ENCODE measurements at places on chromosomes 2 and 18.

DNA sequence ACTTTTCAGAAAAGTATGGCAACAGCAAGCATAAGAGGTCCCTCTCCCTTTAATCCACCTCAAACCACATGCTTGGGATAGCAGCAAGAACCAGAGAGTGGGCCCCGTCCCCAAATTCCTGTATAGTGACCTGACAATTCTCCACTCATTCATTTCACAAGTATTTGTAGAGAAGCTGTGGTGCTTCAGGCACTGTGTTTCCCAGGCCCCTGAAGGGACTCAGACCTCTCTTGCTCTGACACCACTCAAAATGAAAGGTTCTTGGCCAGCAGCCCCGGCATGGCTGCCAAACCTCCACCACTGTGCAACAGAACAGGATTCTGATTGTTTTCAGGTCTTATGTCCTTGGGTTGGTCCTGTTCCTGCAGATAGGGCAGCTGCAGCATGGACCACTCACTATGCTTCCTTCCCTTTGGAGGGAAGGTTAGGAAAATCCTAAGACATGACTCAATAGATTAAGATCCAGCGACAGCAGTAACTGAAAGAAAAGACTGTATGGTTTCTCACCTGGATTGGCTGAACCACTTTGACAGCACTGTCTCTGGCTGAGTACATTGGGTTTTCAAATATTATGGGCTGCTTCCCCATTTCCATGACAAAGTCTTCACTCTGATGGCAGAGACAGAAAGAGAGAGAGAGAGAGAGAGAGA is 67.6 kb downstream of the DHRS9 start:
- DNase-seq: no peak

DNA sequence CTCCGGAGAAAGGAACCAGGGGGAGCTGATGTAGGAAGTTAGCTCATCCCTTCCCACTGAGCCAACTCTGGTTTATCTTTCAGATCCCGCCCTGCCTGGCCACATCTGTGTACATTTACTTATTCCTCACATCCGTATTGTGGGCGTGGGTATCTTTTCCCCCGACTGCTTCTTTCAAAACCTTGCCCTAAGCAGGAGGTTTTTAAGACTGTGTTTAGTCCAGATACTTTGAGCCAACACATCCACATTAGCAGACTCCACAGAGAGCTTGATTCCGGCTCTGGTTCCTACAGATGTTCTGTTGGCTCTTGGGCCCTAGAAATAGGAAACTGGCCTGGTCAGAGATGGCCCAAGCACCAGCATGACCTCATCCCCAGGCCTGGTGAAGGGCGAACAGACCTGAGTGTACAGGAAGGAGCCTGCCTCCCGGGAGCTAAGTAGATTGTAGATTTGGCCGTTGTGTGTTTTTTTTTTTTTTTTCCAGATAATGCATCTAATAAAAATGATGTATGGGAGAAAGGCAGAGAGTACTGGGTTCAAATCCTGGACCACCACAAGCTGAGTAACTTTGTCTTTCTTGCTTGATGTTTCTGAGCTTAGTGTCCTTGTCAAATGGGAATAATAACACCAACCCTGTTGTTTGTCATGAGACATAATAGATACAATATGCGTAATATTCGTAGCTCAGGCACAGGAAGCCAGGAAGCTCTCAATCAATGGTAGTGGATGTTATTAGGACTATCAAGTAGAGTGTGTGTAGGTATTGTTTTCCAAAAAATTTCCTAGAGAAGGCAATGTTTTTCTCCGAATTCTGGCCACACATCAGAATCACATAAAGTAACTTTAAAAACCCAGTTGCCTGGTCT is 92.3 kb downstream of the PRKCE start:
- no peak for DNase-seq

DNA sequence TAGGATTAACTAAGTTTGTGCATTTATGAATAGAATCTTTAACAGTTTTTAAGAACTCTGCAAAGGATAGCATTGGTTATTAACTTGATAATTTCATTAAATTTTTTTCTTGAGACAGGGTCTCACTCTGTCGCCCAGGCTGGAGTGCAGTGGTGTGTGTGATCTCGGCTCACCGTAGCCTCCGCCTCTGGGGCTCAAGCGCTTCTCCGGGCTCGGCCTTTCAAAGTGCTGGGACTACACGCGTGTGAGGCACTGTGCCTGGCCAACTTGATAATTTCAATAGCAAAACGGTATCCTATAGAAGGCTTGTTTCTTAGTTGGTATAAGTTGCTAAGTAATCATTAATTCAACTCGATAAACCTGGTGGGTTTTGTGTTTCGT is 38.0 kb downstream of the ADNP2 start:
- DNase-seq: no peak

DNA sequence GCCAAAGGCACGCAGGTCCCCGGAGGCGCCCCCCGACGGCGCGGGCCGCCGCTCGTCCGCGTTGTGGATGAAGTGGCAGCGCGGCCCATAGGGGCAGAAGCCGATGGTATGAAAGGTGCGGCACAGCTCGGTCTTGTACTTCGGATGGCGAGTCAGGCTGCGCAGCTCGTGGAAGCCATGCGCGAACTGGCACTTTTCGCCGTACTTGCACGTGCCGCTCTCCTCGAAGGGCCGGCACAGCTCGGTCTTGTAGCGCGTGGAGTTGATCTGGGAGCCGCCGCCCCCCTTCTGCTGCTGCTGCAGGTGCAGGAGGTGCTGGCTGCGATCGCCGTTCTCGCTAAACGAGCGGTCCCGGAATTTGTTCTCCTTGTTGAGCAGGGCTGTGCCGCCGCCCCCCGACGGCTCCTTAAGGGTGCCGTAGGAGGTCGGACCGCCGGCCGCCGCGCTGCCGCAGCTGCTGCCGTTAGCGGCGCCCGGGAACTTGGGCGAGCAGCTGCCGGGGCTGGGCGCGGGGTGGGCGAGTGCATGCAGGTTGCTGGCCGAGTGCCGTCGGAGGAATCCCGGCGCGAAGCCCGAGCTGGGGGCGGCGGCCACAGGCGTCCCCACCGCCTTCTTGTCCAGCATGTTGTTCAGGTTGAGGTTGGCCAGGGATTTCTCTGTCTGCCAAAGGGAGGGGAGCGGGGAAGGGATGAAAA is 1.2 kb downstream of the ZFP36L2 start:
- peak; percentile 53 for DNase-seq

- DNase-seq: no peak
Observed at GRCh38 chr2:15814403-15814802, 125.9 kb upstream of the MYCN start.

GRCh38 chr2:38185012-38185491 is 109.1 kb upstream of the CYP1B1 start:
- DNase-seq: no peak

GRCh38 chr18:49849331-49850217 is 36.2 kb upstream of the ACAA2 start:
- no peak for DNase-seq

DNA sequence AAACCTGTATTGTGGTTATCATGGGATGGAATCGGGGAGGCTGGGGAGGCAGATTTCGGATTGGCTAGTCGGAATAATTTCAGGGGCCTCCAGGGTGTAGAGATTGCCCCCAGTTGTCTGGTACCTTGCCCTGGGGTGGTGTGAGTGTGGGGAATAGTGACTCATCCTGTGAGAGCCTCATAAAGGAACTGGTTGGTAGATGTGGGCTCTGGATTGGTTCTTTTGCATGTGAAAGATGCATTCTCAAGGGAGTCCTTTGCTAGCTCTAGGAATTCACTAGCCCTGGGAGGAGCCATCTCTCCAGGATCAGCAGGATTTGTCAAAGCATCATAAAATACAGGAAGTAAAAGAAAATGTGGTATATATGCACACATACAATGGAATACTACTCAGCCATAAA is 331.6 kb downstream of the SETBP1 start:
- no peak for DNase-seq

DNA sequence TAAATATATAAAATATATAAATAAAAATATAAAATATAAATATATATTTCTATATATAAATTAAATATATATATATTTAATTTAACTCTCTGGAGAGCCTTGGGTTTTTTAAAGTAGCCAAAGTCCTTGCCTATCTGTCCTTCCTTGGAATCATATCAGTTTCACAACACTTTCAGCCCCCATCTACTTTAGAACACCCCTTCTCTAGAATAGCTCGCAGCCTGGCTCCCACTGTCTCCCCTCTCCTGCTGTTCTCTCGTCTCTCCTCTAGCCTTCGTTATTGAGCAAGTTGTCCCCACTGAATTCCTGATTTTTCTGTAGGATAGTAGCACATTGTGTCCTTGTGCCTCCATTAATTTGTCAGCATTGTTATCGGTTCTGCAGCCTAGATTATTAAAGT is 677.0 kb downstream of the RNF144A start:
- DNase-seq: no peak

DNA sequence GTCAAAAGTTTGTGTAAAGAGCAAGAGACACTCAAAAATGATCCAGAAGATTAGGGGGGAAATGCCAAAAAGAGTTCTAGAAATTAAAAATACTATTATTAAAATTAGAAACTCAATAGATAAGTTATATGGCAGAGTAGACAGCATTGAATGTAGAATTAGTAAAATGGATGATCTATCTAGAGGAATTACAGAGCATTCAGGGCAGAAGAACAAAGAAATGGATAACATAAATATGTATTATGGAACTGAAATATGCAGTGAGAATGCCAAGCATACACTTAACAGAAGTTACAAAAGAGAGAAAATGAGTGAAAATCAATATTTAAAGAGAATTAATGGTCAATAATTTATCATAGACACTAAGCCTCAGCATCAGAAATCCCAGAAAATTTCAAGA is 33.2 kb upstream of the OR6B3 start:
- no peak for DNase-seq

DNA sequence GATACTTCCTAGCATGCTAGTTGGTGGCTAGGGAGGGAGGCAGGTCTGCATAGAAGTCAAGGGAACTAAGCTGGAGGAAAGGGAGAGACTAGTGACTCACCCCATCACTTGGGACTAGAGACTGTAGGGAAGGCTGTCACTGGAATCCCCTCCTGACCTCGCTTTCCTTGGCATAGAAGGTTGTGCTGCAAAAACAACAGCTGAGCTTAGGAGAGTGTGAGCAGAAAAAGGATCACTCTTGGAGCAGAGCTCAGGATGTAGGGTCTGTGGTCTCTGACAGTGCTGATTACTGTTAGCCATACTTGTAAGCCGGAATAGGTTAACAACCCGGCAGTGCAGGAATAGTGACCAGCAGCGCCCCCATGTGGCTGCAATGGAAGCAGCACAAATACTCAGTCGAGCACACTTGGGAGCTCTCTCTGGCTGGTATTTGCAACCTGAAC is 66.9 kb upstream of the SMAD2 start:
- no peak for DNase-seq

DNA sequence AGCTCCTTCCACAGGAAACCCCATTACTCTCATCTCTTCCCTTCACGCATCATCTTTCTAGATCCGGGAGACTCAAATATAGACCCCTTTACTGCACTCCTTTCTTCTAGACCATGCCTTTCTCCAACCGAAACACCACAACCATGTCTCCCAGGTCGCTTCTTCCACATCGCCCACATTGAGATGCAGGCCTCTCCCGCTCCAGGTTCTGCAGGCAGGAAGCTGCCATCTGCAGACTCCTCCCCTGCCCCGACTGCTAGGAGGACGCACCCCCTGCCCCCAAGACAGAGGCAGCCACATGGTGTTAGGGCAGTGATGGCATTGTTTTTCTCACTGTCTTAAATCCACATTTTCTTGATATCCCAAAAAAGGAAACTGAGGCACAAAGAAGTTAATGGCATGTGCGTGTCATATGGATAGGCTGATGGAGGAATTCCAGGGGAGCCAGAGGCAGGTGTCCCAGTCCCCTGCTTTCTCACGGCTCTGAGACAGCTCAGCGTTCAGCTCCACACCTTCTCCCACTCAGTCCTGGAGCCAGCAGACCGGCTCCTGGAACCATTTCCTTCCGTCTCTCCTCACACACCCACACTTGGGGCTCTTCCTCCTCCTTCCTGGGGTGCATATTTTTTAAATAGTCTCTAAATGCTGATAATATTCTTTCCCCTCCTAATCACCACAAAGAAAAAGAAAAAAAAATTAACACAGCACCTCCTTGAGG is 438.4 kb downstream of the EIPR1 start:
- no peak for DNase-seq

DNA sequence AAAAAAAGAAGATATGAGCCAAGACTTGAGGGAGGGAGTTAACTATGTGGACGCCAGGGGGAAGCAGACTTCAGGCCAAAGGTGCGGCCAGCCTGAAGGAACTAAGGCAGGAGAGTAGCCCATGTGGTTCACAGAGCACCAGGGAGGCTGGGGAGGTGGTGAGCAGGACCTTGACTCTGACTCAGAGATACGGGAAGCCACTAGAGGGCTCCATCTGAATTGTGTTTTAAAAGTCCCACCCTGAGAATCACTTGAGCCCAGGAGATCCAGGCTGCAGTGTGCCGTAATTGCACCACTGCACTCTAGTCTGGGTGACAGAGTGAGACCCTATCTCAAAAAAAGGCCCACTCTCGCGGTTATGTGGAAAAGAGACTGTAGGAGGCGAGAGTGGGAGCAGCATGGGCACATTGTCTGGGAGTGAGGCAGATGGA is 12.3 kb downstream of the CEP192 start:
- no peak for DNase-seq

GRCh38 chr2:233912691-233913423 is 4.3 kb upstream of the TRPM8 start:
- no peak for DNase-seq

- no peak for DNase-seq
Observed at GRCh38 chr2:220949466-220949865, 622.6 kb downstream of the EPHA4 start.

GRCh38 chr2:82139979-82140611 is 1835.5 kb upstream of the LRRTM1 start:
- DNase-seq: no peak
